ENCODE measurements at places on chromosomes 7 and 10.
A peak's percentile ranks its signal among the peaks of the same experiment; 100 is the strongest.

GRCh38 chr10:17665747-17666146, 21.8 kb downstream of the STAM start:
- peak; percentile 90 for DNase-seq

- DNase-seq, result peak; percentile 41
These were observed 8.8 kb downstream of the ITGB1 start for GRCh38 chr10:32949221-32949678.

- DNase-seq, result no peak
These were observed 430.1 kb upstream of the ETV1 start for GRCh38 chr7:14419531-14419930.

- DNase-seq, result no peak
These were observed 86.5 kb upstream of the NMT2 start for GRCh38 chr10:15254808-15255648.

GRCh38 chr7:155323001-155323638, 25.4 kb downstream of the INSIG1 start:
- no peak for DNase-seq

DNA sequence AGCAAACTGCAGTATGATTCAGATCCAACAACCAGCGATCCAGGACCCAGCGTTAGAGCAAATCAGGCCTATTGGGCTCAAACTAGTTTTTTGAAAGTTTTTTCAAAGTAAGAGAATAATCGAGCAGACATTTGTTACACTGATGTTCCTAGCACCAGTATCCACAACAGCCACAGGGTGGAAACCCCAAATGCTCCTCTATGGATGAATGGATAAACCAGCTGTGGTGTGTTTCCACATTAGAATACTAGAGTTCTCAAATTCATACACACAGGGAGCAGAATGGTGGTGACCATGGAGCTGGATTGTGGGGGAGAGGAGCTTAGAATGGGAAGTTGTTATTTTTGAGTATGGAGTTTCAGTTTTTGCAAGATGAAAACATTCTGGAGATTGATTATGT, 60.7 kb downstream of the PDIA4 start:
- no peak for DNase-seq

DNA sequence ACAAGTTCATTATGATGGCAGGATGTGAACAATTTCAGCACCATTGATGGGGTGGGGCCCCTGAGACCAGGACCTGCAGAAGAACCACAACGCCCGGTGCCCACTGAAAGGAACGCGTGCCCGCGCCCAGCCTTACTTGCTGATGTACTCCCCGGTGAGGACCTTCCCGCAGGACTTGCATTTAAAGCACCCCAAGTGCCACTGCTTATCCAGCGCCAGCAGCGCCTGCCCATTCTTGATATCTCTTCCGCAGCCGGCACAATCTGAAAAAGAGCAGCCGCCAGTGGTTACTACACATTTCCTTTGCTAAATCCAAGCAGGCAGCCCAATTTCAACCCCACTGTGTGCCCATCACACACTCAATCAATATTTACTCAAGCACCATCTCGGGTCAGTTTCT, 110.6 kb downstream of the ABLIM1 start:
- no peak for DNase-seq

DNA sequence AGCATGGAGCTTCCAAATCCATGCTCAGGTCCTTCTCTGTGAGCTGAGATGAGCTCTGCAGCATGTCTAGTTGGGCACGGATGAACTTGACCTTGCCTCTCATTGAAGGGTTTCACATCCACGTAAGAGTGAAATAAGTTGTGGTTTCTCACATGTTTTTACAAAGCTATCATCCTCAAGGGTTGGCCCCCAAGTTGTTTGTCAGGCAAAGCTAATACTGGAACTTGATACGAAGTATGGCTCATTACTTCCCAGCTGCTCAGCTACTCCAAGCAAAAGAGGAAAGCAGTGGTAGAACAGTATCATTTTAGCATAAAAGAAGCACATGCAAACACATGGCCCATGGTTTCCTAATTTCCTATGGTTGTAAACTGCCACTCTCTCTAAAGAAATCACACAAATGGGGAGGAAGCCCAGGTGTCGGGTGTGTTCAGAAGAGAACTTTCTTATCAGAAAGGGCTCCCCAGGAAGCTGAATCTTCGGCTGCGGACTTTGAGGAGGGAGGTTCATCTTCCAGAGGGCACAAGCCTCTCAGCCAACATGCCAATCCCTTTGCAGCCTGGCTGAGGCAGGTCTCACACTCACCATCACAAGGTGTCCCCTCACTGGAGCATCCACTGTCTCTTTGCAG, 45.3 kb downstream of the PDLIM1 start:
- no peak for DNase-seq

GRCh38 chr10:3941676-3942075, 156.7 kb upstream of the KLF6 start:
- no peak for DNase-seq

- DNase-seq, result peak; percentile 85
These were observed 602.2 kb downstream of the LRMDA start for GRCh38 chr10:76033457-76034196.

GRCh38 chr10:22550732-22551131, 163.6 kb downstream of the PIP4K2A start:
- no peak for DNase-seq

DNA sequence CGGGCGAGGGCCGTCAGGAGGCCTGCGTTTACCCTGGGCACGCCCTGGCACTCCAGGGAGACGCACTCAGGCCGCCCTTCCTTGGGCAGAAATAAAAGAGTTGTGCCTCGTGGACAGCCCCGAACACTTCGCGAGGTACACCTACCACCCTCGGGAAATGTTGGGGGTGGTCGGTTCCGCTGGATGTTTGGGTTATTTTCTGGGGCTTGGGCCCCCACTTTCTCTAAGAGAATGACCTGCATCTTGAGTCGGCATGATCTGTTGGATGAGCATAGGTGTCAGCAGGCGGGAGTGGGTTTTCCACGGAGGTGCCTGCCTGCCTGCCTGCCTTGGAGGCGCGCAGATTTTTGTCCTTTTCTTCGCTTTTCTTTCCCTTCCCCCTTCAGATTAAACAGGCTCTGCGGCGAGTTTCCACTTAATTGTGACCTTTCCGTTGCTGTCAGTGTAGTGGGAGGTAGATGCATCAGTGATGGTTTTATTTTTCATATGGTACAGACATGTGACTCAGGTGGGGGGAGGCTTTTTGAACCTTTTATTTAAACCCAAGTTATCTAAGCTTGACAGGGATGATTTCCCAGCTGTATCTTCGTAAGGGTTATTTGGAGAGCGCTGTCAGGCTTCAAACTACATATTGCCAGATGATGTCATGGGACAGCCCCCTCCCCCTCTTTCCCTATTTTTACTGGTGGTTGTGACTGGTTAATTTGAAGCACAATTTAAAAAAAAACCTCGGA, 661 bp downstream of the HECTD2 start:
- peak; percentile 18 for DNase-seq
